ENCODE measurements at places on chromosomes 2 and 18.

DNA sequence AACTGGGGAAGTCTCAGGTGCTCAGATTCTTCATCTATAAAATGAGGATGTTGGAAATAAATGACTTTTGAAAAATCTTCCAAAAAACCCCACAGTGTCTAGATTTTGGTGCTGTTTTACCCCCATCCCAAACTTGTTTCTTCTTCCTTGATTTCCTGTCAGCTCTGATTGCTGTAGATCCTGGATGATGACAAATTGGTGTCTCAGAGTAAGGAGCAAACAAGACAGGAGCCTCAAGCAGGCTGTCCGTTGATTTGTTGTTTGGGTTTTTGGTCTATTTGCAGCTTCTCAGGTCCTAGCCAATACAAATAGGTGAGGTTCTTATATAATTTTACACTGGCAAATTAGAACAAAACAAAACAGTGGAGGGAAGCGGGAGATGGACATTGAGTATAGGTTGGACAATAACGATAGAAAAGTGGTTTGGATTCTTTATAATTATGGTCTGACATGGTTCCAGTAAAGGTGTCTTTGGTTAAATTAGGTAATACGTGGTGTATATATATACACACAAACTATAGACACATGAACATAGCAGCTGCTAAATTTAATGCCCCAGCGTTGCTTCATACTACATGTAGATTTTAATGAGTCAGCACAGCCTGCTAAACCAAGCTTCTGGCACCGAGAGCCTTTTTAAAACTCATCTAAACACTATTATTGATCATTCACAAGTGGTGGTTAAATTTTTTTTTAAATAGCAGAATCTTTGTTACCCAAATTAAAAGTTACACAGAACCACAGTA, 142.5 kb downstream of the FMNL2 start:
- DNase-seq = no peak

- no peak for DNase-seq
These were observed 102.8 kb upstream of the COPS8 start for GRCh38 chr2:236982693-236983455.

- DNase-seq = no peak
These were observed 2.6 kb upstream of the TMEFF2 start for GRCh38 chr2:192197357-192197756.

DNA sequence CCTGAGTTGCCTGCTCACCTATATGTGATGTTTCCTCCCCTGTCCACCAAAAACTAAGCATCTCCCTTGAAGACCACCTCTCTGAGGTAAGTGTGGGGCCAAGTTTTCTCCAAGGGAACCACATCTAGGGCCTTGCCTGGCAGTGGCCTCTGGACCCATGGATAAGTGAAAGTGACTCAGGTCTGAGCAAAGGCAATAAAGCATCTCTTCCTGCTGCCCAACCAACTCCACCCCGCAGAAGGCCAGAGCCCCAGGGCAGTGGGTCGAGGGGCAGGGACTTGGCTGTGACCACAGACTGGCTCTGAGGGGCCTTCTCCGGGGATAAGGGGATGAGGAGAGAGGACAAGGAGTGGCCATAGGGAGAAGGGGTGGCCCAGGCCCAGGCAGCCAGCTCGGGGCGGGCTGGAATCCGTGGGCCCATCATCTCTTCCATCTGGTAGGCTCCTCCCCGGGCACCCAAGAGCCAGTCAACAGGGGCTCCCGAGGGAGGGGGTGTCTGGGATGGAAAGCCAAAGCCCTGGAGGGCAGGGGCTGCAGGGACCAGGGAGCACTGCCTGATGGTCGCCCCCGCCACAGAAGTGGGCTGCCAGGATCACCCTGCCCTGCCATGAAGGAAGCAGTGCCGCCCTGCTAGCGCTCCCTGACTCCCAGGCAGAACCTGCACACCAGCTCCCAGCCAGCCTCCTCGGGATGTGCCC, 33.4 kb downstream of the EMX1 start:
- DNase-seq = no peak

DNA sequence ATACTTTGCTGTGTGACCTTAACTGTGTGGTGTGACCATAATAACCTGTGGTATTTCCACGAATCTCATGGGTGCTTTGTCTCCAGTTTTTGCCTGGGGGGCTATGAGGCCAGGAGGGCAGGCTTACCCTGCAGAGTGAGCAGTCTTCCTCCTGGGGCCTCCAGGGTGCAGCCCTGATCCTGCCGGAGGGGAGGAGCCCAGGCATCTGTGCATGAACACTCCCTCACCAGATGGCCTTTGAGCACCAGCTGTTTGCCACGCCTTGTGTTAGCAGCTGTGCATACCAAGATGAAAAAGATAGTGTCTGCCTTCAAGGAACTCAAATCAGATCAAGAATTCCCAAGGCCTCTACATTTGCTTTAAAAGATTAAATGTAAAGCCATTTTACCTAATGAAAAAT, 75.0 kb upstream of the RBM44 start:
- no peak for DNase-seq
